ENCODE measurements at places on chromosomes 11 and 22.

- DNase-seq = no peak
Measured at GRCh38 chr22:20632082-20632481, 124.7 kb downstream of the MED15 start.

GRCh38 chr22:42770941-42771647 is 50.4 kb upstream of the A4GALT start:
- DNase-seq = no peak

GRCh38 chr11:1052133-1053011 is 15.9 kb upstream of the MUC6 start:
- DNase-seq = no peak

DNA sequence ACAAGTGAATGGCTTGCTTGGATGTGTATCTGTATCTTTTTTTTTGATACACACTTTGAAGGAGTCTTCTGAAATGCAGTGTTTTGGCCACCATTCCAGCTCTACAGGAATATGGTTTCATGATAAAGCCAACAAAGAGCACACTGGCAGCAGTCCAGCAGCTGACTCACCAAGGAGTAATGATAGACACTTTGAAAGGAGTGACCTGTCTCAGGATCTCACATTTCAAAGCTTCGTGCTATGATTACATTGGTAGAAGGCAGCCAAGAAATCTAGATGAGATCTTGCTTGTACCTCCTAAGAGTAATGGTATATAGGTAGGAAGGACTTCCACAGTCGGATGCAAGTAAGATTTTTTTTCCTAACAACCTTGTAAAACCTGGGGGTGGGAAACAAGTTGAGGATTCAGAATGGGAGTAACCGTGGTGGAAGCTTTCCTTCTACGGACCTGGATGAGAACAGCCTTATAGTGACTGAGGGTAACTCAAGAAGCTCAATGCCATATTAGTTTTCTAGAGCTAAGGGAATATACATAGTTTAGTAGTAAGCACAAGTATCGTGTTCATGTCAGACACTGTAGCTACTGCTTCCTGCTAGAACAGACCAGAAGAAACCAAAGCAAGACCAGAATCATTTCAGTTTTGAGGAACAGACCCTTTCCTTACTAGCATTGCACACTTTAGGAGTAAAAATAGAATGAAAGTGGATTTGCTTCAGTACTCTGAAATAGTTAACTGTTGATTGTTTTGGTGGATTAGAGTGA is 25.0 kb downstream of the MTMR3 start:
- DNase-seq = peak; percentile 36
